ENCODE measurements at places on chromosomes 11 and 22.

DNA sequence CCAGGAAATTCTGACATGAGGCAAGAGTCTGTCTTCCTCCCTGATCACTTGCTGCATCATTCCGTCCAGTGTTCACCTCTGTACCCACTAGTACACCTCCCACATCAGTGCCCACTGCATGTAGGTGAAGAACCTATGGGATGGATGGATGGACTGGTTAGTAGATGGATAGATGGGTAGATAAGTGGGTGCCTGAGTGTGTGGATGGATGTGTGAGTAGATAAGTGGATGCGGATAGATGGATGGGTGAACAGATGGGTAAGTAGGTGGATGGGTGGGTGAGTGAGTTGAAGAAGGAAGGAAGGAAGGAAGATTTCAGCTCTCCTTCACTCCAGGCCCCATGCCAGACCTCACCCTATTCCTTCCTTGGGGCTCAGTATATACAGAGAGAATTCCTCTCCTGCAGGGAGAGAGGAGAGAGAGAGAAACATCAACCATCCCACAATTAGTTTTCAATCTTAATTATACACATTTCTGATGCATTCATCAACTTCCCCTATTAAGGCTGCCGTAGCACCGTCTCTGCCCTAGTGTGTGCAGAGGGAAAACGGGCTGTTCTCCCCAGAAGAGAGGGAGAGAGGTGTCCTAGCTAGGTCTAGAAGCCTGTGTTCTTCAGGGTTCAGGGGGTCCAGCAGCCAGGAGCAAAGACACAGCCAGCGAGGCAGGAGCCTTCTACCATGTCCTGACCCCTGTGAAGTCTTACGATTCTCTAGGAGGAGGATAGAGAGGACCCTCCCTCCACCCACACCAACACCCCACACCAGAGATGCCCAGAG lies 125.3 kb downstream of the BUD13 start:
- ATAC-seq = no peak

DNA sequence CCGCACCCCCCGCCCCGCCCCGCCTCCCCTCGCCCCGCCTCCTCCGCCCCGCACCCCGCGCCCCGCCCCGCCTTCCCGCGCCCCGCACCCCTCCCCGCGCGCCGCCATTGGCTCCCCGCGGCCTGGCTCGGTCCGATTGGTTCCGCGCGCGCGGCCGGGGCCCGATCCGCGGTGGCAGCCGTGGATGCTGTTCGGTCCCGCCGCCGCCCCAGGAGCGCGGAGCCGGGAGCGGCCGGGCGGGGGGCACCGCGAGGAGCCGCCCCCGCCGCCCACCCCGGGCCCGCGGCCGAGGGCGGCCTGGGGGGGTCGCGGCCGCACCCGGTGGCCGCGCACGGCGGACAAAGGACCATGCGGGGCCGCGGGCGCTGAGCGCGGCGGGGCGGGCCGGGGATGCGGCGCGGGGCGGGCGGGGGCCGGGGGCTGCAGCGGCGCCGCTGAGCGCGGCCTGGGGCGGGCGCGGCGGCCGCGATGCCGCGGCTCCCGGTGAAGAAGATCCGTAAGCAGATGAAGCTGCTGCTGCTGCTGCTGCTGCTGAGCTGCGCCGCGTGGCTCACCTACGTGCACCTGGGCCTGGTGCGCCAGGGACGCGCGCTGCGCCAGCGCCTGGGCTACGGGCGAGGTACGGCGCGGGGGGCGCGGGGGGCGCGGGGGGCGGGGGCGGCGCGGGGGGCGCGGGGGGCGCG lies at the start of gene B4GALNT4:
TSS of gene B4GALNT4 (plus strand) at position 164 of the 683 bp plus-strand sequence. CDS start at position 469, 305 bp downstream.
- peak; percentile 79 for ATAC-seq

GRCh38 chr22:42025421-42025820 lies 26.8 kb downstream of the WBP2NL start:
- no peak for ATAC-seq

GRCh38 chr11:10651656-10652361 lies 41.7 kb downstream of the IRAG1 start:
- no peak for ATAC-seq

- ATAC-seq = no peak
Measured at GRCh38 chr11:107848345-107848744, 10.2 kb downstream of the SLC35F2 start.

DNA sequence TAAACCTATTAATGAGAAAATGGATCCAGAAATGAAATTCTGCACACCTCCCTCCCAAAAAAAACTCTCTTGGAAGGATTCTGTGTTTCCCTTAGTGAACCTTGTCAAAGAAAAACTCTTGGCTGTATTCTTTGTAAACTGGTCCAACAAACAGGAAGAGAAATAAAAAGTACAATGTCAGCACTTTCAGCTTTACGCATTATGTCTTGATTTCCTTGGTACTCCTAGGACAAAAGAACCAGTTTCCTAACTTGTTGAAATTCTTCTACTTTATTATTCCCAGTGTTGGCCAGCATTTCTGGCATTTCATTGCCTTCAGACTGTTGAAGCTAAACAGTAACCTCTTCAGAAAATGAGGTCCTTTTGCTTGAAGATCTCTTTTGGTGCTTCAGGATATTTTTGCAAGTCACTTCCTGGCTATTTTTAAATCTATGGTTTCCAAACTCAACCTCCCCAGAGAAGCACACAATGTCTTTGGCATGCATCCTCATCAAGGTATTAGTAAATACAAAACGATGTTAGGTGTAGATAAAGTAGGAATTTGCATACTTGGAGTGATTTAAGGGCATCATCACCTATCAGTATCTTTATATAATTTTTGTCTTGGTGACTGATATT lies 342.7 kb downstream of the AASDHPPT start:
- no peak for ATAC-seq

DNA sequence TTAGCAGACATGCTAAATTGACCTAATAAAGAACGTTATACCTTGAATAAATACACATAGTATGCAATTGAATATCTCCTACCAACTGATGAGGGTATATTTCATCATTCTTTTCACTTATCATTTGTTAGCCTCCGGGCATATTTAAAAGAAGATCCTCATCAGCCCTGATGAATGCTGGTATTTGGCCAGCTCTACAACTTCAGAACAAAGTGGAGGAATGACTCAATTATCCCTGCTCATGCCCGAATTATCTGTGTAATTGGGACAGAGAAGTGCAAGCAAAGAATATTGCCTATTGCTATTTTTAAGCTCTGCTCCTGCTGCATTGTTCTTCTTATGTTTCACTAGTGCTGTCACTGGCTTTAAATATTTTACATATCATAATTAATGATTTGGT lies 622.1 kb downstream of the METTL15 start:
- no peak for ATAC-seq

DNA sequence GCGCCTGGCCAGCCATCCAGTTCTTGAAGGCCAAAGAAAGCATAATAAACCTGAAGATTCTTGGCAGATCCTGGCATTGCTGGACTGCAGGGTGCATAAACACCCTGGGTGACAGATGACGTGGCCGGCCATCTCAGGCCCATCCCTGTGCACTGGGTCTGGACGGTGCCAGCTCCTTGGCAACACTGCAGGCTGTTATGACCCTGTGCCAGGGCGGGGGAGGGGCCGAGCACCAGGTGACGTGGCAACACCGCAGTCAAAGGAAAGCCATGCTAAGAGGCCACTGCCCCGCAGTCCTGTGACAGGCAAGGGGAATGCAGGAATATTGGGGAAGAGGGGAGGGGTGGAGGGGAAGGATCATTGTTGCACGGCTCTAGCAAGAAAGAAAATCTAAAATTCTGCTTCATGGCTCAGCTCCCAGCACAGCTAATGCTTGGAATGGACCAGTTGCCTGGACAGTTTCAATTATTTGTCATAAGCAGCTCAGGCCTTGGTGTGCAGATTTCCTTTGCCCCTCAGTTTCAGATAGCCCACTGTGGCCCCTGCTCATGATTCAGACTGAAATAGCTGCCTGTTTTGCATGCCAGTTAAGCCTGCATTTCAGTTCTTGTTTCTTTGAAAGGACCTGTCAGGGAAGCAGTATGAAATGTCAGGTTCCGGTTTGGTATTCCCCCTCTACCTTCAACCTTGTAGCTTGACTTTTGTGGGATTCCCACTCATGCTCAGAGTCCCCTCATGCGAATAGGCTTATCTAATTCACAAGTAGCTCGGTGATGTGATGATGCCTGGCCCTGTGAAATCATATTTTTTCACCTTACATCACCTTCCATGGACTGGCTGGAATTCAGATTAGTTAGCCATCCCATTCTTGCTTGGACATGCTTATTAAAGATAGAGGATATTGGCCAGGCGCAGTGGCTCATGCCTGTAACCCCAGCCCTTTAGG lies 29.7 kb upstream of the DDX6 start:
- peak; percentile 99 for ATAC-seq

DNA sequence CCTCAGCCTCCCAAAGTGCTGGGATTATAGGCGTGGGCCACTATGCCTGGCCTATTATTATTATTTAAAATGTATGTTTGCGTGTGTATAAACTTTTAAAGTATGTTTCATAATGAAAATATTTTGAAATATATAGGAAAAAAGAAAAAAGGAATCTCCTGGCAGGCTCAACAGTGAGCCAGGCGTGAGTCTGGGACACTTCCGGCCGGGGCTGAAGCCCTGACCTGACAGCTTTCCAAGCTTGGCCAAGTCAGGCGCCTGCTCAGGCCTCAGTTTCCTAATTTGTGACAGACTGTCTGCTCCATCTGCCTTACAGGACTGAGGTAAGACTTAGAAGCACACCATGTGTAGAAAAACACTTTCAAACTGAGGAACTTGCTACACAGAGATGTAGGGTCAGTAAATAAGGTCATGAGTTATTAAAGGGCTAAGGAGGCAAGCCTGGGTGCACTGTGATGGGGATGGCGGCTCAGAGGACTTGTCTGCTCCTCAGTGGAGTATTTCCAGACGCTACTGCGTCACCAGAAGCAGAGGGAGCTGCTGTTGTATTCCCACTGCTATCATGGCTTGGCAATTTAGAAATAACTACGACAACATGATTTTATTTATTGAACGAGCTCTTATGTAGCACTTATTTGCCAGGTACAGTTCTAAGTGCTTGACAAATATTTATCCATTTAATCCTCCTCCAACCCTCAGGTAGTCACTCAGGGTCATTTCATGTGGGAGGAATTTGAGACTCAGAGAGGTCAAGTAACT lies 100.1 kb downstream of the PRR5L start:
- ATAC-seq = no peak

DNA sequence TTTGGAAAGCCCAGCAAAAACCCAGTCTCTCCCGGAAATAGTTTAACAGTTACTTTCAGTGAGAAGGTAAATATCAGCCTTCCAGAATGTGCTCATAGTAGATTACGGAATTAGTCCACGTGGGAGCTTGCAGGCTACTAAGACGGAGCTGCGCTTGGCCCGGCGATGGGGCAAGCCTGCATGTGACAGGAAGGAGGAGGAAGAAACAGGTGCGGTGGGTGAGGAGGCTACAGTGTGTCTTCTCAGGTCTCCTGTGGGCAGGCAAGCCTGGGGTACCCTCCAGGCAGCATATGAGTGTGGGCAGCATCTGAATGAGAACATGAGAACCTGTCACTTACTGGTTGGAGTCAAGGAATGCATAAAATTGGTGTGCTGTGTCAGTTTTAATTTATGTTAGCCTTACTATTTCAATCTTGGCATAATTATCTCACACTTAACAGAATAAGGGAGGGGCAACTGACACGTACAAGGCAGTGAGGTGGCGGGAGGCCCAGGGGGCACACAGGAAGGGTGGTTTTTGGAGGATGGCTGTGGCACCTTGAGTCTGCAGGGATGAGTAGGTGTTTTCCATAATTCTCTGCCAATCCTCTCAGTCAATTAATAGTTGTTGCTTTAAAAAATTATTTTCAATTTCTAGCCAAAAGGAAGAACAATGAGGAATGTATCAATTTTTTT lies 35.7 kb downstream of the CLMP start:
- ATAC-seq = peak; percentile 75

DNA sequence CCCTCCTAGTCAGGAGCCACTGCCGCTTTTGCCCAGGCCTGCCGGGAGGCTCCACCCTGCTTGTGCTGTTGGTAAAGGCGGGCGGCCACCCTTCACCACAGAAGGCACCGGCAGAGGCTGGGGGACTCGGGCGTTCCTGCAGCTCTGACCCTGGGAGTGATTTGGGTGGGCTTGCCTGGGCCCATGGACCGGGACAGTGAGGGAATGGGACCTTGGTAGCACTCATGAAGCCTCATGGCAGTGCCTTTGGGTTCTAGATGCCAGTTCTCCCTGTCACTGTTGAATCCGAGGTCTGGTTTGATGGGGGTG lies 4.4 kb downstream of the TPCN2 start:
- no peak for ATAC-seq

DNA sequence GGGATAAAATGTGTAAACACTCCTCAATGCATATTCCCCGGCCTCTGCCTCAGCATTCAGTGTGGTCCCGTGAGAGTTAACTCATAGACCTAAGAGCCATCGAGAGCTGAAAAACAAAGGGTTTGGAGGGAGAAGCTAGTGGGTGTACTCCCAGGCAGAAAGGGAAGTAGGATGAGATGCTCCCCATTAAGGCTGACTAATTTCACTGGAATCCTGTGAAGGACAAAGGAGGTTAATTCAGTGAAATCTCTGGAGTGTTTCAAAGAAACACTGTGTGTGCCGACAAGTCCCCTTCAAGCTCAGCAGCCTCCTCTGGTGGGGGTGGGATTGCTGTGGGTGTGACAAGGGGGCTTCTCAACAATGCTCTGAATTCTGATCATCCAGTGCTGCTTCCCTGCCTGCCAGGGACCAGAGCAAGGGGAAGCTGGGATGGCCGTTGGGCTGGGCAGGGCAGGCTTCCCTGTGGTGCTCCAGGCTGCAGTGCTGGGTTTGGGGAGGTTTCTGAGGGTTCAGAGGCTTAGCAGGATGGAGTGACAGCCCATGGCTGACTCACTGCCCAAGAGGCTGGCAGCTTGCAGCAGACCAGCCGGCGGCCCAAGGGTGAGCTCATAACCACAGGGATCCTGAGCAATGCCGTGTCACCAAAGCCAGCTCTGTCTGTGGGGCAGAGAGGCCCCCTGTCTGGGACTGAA lies 61.4 kb upstream of the BMAL1 start:
- peak; percentile 36 for ATAC-seq

All from gastroesophageal sphincter (tissue), 4 donors.